ENCODE measurements at places on chromosomes 1 and 21.

DNA sequence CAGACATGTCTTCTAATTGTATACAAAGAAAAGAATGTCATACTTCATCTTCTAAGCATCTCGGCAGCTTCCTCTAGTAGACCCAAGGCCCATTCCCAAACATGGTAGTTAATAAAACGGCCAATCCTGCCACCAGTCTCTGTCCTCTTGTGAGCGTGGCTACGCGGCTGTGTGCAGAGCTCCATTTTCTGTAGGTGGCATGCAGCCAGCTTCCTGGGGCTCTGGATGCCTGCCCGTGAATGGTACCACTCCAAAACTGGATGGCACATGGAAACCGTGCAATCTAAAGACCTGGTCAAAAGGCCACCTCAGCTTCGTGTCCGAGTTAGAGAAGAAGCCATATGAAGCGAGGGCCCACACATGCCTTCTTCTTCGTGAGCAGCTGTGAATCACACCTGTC is 110.7 kb downstream of the SIPA1L2 start:
- DNase-seq: no peak

DNA sequence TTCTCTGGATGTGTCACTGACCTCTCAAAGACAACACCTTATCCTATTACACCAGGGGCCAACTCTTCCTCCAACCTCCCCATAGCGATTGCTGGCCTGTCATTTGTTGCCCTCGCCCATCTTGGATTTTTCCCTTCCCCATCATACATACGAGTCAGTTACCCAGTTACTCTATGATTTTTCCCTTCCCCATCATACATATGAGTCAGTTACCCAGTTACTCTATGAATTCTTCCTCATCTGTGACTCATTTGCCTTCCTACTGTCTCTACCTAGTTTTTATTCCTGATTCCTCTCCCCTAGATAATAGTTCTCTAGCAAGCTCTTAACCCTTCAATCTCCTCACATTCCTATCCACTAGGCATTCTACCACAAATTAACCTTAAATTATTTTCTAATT is 178.8 kb downstream of the NR5A2 start:
- DNase-seq: peak; percentile 90

GRCh38 chr1:47386268-47386667 is 29.8 kb upstream of the FOXE3 start:
- no peak for DNase-seq

DNA sequence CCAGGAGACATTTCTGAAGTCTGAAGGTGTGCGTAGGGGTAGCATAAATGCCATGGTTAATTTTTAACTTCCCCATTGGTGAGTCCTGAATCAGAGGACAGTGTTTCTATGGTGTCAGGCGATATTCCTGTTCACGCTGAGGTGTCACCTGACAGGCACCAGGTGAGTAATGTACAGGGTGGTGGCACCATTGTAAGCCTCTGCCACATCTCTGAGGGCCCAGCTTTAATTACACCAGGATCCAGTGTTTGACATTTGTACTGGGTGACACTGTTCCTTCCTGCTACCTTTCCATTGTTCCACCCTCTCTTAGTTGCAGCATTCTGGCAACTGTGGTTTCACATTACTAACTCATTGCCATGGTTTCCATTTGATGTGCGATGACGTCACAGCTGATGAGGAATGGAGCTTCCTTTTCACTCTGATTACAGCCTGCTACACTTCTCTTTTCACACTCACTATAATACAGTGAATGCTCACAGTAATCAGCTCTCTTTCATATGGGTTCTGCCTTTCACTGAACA is 40.6 kb upstream of the MARK1 start:
- peak; percentile 20 for DNase-seq

GRCh38 chr1:233815865-233816264 is 88.6 kb upstream of the SLC35F3 start:
- DNase-seq: no peak

DNA sequence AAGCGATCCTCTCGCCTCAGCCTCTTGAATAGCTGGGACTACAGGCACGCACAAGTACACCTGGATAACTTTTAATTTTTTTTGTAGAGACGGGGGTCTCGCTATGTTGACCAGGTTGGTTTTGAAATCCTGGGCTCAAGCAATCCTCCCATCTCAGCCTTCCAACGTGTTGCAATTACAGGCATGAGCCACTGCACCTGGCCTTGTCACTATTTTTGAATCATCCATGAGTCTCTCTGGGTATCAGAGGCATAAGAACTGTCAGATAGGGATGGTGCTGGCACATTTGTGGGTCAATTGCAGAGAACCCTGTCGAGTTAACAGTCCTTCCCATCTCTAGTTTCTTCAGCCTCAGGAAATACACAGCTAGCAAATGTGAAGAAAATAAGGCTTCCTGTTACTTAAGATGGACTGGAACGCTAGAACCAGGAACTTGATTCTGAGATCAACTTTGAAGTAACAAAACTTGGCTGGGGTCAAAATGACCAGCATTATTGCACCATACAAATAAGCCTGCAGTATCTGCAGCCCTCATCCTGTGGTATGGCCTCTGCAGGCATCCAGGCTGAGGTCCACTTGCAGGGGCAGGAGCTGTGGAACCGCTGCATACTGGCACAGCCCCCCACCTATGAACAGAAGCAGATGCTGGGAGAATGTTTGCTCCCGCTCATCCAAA is 124.3 kb upstream of the GADD45A start:
- DNase-seq: peak; percentile 18

Measured in IMR-90 (cell line).